Activated T-helper 1 cell treated with Interleukin-2 at 50 U/mL for 16 hours (primary cell): ENCODE measurements at places on chromosomes 16 and 17.
A peak's percentile ranks its signal among the peaks of the same experiment; 100 is the strongest.

- DNase-seq: no peak
These were observed 4.2 kb downstream of the CDK3 start for GRCh38 chr17:76004750-76005262.

DNA sequence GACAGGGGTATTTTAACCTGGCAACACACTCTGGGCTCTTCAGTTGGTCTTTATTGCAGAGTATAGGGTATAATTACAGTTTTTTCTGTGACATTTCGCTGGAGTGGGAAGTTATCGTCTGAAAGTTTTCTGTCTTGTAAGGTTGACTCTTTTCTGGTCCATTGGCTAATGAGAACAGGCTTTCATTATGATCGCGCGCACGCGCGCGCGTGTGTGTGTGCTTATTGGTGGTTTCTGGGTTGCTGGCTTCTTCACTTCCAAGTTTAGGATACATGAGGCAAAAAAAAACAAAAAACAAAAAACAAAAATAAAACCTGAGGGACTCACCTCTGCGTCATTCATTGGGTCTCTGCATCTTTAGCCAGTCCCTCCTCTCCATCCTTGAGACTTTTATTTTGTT is 68.7 kb upstream of the MYOCD start:
- DNase-seq: no peak

GRCh38 chr17:81867170-81867990 is 3.8 kb downstream of the ARHGDIA start:
- DNase-seq: no peak

DNA sequence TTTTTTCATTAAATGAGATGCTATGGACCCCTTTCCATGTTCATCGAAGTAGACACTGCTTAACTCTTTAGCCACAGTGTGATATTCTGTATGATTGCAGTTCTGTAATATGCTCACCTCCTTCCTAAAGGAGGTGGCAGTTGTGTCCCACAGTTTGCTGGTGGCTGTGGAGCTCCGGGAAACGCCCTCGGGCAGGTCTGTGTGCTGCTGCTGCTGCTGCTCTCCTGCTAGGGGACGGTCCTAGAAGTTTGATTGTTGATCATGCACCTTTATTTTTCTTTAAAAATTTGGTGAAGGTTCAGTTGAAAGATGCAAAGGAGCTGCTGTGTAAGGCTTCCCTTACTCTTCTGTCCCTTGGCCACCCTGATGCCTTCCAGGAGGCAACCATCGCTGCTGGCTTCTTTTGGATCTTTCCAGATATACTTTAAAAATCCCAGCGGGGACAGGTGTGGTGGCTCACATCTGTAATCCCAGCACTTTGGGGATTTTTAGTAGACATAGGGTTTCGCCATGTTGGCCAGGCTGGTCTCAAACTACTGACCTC is 8.4 kb upstream of the CLEC18A start:
- no peak for DNase-seq

- DNase-seq: no peak
These were observed 53.2 kb downstream of the BANP start for GRCh38 chr16:88004391-88004790.

- DNase-seq: no peak
These were observed 6.2 kb downstream of the DNAJC7 start for GRCh38 chr17:42010898-42011516.

GRCh38 chr17:77892031-77892430 is 66.5 kb upstream of the TNRC6C start:
- DNase-seq: no peak

DNA sequence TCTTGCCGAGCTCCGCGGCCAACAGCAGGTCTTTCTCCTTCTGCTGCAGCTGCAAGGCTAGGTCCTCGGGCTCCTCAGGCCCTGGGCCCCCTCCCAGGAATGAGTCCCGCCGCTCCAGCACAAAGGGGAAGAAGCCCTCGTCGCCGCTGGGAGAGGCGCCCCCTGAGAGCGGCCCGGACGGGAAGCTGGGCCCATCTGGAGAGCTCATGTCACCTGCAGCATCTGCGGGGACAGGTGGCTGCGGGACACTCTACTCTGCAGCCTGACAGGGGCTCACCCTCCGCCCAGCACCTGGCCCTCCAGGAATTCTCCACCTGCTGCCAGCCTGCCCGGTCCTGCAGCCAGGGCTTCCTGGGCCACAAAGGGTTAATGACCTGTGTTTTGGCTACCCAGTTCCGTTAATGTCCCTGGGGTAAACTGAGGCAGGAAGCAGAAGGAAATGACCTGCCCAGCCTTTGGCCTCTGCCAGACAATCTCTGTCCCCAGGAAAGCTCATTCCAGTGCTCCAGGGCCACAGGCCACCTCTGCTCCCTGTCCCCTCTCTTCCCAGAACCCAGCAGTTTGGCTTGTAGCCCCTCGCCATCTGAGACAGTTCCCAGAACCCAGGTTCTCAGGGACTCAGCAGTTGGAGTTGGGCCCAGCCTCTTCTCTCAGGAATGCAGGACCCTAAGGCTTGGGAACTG is 1.3 kb downstream of the BICDL2 start:
- DNase-seq: no peak

DNA sequence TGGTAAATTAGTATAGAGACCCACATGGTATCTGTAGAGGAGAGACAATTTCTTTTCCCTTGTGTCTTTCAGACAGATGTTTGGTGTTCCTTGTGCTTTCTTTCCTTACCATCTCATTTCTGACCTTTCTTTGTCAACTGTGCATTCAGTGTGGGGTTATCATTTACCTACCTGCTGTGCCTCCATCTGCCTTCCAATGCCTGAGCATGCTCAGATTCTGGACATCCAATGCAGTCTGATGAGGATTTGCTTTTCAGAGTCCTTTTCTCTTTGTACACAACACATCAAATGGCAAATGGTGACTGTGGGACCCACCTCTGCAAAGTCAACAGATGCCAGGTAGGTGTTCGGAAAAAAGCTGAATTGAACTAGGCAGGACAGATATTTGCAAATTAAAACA is 364.8 kb downstream of the CA10 start:
- no peak for DNase-seq

GRCh38 chr17:6135996-6136395 is 65.8 kb downstream of the WSCD1 start:
- no peak for DNase-seq

GRCh38 chr16:58211846-58212245 is 13.9 kb upstream of the CSNK2A2 start:
- DNase-seq: no peak

- DNase-seq: no peak
These were observed 67.8 kb upstream of the MMP2 start for GRCh38 chr16:55411231-55411630.

- no peak for DNase-seq
These were observed 4.8 kb downstream of the ATP2A3 start for GRCh38 chr17:3959295-3959899.

DNA sequence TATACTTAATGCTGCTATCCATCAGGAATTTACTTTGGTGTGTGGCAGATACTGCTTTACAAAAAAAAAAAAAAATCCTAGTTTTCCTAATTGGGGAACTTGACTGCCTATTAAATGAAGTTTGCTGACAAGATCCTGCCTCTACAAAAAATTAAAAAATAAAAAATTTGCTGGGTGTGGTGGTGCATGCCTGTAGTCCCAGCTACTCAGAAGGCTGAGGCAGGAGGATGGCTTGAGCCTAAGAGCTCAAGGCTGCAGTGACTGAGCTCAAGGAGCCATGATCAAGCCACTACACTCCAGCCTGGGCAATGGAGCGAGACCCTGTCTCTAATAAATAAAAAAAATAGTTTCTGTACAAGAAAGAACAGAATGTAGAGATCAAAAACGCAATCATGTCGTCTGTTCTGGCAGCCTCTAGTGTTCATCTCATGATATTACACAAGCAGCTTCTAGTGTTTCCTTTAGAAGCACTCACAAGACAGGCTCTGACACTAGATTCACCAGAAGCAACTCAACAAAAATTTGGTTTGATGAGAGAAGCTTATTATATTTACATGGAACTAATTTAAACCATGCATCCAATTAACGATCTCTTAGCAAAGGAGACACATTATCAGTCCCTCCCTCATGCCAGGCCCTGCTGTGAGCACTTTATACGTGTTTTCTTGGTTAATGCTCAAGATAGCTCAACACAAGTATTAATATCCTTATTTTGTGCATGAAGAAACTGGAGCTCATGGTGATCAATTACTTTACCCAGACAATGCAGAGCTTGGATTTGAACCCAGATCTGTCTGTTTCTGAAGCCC is 6.8 kb upstream of the KRTAP17-1 start:
- DNase-seq: no peak

- DNase-seq: no peak
These were observed 152.9 kb upstream of the C16orf82 start for GRCh38 chr16:26913851-26914250.

DNA sequence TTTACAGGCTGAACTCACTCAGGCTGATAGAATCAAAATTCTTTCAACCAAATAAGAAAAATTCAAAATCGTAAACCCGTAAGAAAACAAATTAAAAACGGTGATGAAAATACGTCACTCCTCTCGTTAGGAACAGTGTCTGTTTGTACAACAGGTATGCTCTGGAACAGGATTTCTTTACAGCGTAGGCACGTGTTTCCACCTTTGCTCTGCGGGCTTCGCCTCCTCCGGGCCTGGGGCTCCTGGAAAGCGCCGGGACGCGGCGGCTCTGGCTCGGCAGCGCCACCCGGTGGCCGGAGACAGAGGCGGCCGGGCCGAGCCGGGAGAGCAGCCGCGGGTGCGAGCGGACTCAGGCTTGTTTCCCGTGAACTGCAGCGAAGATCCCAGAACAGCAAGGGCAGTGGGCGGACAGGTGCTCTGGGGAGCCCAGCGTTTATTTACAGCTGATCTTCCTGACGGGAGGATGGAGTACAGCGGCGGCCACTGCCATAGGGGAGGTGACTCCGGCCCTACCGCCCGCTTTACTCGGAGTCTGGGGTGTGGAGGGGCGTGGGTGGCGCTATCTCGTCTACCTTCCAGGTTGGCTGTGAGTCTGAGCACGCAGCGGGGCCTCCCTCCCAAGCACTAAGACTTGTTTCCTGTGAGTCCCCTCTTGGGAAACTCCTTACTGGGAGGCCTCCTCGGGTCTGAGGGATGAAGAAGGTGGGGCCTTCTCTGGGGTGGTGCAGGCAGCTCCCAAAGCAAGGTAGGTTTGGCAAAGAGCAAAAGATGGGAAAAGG is 40.5 kb upstream of the ATP2A3 start:
- DNase-seq: peak; percentile 37

DNA sequence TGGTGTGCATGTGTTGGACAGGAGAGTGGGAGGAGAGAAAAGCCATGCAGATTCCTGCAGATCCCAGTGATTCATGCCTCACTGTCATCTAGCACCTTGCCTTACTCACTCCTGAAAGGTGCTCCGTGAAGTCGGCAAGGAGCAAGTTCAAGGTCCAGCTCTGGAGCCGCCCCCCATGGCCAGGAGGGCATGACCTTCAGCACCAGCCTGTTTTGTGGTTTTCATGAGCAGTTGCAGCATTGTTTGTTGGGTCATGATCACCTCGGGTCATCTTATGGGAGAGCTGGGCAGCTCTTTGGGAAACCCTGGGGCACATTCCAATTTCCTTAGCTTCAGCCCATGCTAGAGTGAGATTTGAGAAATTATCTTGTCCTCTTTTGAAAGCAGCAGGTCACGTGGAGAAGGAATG is 137.5 kb upstream of the IRX3 start:
- DNase-seq: no peak

DNA sequence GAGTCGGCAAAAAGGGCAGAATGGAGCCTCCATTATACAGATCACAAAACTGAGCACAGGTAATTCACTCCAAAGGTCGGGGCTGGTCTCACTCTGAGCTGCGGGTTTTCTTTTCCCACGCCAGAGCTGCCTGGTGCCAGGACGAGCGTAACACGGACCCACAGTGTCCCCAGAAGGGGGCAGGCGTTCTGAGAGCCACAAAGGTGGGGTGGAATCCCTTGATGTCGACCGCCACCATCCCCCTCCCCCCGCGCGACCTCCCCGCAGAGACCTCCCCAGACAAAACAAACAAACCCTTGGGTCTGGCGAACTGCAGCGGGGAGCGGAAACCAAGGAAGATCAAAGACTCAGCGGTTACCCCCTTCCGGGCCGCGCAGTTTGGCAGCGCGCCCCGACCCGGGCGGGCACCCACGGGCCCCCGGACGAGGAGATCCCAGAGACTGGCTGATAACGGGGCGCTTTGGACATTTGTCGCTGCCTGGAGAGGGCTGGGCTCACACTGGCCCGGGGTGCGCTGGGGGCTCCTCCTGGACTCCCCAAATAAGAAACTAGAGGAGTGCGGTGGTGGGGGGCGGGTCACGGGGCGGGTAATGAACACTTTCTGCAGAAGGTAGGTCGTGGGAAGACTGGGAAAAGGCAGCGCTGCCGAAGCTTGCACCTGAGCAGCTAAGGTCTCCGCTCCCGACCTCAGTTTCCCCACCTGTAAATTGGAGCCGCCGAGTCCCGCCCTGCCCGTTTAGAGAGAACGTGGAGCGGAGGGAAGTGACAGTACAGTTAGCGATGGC is 664 bp upstream of the NKD1 start:
- peak; percentile 82 for DNase-seq

GRCh38 chr17:76268015-76268749 is 3.0 kb downstream of the UBALD2 start:
- peak; percentile 48 for DNase-seq

- no peak for DNase-seq
These were observed 16.3 kb downstream of the SCPEP1 start for GRCh38 chr17:56994009-56994792.

GRCh38 chr17:48378238-48378637 is 51.8 kb downstream of the SKAP1 start:
- no peak for DNase-seq

- DNase-seq: no peak
These were observed 92.5 kb upstream of the RBL2 start for GRCh38 chr16:53341792-53342191.

DNA sequence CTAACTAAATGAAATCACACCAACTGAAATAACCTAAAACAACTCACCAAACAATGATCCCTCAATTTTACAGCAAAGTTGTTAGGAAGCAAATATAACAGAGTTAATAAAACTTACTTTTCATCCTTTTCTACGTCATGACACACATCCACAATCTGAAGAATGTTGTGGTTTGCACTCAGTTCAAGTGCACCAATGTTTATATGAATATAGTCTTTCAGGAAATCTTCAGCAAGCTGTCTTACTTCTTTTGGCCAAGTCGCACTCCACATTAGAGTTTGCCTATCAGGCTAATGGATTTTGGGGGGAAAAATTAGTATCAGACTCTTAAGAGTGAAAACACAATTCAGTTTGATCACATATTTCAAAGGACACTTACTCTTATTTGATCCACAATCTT is 3.3 kb downstream of the DDX5 start:
- DNase-seq: no peak

- DNase-seq: no peak
These were observed 86.7 kb downstream of the ZFHX3 start for GRCh38 chr16:72961115-72961832.

- DNase-seq: no peak
These were observed 31.6 kb downstream of the TEKT3 start for GRCh38 chr17:15309793-15310192.

DNA sequence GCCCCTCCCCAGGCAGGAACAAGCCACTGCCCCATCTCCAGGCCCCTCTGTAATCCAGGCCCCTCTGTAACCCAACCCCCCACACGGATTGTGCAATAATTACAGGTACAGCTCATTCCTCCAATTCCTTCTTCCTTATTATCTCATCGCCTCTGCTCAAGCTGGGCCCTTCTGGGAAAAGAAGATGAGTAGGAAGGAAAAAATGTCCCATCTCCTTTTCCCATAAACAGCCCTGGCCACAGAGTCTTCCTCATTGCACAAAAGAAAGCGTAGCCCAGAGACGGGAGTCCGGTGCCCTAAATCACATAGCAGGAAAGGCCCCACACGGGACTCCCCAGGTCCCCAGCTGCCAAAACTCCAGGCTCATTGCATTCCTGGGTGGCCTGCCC is 3.6 kb upstream of the LITAFD start:
- no peak for DNase-seq
